ENCODE measurements at places on chromosomes 2 and 18. TPM values are rescaled to one million over a fixed set of nuclear protein-coding genes. Genes with fewer than 3 reads are reported as not detected.

- no peak for DNase-seq
These were observed 145.3 kb upstream of the SPRED2 start for GRCh38 chr2:65577654-65578053.

GRCh38 chr2:212815453-212815852 is 276.9 kb upstream of the ERBB4 start:
- no peak for DNase-seq

DNA sequence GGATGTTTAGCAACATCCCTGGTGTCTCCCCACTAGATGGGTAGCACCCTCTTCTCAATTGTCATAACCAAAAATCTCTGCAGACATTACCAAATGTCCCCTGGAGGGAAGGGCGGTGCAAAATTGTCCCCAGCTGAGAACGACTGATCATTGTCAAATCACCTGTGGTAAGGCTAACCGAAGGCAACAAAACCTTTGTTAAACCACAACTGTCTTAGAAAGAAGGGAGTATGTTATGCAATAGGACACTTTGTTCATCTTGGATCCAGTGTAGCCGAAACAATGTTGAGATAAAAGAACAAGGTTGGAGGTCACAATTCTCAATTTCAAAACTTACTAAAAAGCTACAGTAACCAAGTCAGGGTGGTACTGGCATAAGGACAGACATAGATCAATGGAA is 50.3 kb upstream of the ST3GAL5 start:
- no peak for DNase-seq

DNA sequence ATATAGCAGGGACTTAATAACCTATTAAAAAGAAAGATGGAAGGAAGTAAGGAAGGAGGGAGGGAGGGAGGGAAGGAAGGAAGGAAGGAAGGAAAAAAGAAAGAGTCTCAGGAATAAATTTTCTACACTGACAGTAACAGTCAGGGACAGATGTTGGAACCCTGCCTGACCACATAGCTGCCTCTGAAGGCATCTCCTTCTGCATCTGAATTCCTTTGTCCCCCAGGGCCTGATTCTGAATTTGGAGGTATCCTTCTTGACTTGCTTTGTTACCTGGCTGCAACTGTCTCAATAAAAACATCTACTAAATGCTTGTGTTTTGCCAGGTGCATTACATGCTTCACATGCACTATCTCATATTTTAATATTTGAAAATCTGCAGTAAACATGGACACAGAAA is 17.4 kb upstream of the LRATD1 start:
- DNase-seq: no peak

ST6GAL2 gene
- total RNA-seq: 44.4 TPM

DNA sequence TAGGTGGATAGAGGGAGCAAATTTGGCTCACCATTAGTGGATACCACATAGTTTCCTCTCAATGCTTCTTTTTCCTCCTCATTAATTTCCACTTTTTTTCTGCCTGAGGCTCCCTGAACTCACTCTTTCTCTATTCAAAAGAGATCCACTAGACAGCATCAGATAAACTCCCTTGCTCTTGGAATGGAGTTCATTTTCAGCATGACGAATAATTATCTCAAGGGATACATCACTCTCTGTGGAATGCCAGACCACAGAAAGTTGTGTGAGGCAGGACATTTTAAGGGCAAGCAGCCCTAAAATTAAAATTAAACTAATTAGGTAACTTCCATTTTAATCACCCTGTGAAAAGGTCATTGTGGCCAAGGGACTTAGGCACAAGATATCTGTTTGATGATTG is 1920.1 kb upstream of the CELF4 start:
- no peak for DNase-seq

CTAGE1 gene
- not detected for total RNA-seq

DNA sequence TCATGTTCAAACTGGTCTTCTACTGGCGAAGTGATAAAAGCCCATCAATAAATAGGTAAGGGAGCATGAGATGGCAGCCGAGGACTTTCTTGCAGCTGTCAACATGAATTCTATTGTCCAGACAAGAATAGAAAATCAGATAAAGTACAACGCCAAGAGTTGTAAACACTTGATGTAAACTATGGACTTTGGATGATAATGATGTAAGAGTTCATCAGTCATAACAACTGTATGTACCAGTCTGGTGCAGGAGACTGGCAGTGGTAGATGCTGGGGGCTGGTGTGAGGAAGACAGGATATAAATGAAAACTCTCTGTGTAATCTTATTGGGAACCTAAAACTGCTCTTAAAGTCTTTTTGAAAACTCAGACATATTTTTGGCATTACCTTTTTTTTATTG is 155.9 kb upstream of the RASGRP3 start:
- no peak for DNase-seq

ASAP2 gene
- total RNA-seq: 42.0 TPM

GRCh38 chr2:108612153-108612513 is 77.9 kb downstream of the LIMS1 start:
- DNase-seq: no peak

DNA sequence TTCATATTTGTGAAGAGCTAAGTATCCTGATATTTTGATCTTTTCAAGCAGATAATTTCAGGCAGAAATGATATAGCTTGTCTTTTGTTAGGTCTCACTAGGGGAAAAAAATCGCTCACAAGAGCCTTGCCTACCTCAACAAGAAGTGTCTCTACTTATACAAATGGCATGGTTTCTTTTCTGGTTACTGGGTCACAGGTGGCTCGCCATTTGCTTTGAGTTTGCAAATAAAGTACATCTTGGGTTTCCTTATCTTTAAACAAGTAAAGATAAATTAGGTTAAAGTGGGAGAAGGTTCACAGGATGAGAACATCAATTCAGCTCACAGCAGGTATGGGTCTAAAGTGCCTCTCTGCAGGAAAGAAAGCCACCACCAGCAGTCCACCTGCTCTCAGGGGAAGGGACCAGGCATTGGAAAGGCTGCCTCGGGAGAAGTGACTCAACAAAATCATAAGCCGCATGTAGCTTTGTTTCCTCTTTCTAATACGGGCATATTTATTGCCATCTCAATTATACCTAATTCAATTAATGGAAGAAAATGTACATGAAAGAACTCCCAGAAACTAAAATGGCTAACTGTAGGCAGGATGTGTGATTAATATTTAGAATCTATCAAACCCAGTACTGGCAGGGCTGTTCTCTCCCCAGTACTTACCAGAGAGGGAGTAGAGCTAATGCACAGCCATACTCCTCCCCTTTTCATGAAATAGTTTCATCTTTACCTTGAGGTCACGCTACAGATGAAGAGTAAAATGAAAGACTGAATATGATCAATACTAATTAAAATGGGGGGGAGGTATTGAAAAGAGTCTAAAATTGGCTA is 28.3 kb downstream of the CDC42EP3 start:
- no peak for DNase-seq

GRCh38 chr18:54679318-54680149 is 88.5 kb downstream of the DYNAP start:
- DNase-seq: no peak

DRC1 gene
- total RNA-seq: 3.7 TPM

GRCh38 chr2:101516823-101517690 is 42.1 kb upstream of the RFX8 start:
- DNase-seq: no peak

DNA sequence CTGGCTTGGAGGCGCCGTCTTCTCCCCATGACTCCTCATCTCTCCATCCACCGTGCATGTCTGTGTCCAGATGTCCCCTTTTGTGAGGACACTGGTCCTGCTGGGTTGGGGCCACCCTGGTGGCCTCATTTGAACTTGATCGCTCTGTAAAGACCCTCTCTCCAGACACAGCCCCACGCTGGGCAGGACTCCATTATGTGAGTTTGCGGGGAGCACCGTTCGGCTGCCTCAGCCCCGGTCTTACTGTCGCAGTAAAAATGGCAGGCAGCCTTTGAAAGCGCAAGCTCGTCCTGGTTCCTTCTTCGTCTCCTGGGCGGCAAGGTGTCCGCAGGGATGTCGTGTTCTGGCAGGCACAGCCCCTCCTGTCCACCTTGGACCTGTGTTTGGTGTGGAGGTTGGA is 17.7 kb downstream of the NFATC1 start:
- DNase-seq: no peak

LYG2 gene
- not detected for total RNA-seq

DNA sequence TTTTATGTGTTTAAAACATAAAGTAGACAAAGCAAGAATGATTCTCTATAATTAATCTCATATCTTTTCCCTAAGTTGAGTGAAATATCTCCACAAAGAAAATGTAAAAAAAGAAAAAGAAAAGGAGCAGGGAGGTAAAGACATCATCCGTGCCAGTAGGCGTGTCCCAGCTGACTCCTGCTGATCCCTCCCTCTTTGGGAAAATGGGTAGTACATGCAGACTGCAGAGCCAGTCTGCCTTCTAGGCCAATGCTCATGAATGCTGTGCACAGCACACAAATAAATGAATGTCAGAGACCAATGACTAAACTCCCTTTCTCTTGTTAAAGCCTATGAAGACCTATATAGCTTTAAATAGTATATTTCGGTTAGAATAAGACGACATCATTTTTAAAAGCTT is 64.7 kb downstream of the RAPH1 start:
- no peak for DNase-seq

DNA sequence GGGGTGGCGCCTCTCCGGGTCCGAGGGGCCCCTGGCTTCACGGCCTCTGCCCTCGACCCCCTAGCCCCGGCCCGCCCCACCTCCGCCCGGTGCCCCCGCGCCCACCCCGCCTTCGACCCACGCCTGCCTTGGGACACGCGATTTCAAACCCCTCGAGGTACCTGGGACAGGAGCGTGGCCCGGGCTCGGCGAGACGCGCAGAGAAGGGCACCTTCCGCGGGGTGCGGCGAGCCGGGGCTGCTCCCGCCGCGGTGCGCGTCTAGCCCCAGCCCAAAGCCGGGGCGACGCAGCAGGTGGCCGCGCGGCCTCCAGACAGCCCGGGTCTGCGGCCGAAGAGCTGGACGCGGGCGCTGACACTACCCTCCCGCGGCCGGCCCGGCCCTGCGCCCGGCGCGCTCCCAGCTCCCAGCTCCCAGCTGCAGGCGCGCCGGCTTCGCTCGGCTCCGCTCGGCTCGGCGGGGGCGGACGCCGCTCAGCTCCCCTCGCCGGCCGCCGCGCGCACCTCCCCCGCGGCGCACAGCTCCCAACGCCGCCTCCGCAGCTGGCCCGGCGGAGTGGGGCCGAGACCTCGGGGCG is at the start of gene CRACDL:
TSS of gene CRACDL (minus strand) at position 449 of the 576 bp plus-strand sequence. CDS start 89,425 bp downstream, outside the sequence.
- DNase-seq: no peak

GRCh38 chr2:54065411-54065810 is 50.0 kb upstream of the ACYP2 start:
- no peak for DNase-seq

RUFY4 gene
- total RNA-seq: not detected

CEBPZOS gene
- total RNA-seq: 50.4 TPM

GRCh38 chr2:221514305-221515040 is 57.6 kb downstream of the EPHA4 start:
- no peak for DNase-seq

DNA sequence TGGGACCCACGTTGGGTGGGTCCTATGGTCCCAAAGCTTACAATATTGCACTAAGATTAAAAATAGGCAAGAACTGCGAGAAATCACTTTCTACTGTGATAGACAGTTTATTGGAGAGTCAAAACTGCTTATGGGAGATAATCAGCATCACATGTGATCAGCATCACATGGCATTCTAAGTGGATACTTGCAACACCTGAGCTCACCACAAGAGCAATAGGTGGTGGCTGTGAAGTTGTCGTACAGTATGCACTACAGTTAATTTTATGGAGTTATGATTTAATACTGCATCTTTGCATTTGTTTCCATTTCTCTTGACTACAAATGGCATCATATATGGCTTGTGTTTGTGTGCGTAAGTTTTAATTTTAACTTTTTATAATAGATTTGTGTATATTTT is 11.6 kb downstream of the PNO1 start:
- no peak for DNase-seq

DNA sequence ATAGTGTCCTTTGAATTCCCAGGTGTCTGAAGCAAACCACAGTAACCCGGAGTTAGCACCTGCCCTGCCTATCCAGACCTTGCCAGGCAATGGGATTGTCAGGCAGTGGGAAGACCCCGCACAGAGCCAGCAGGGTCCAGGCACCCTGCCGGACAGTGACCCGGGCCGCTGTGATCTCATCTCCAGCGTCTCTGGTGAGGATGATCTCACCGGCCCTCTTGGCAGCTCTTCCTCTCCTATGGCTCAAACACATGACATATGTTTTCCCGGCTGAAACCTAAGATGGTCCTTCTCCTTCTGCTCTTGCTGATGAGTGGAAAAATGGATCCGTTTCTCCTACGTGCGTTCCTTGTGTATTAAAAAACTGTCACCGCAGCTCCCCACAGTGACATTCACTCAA is 75.1 kb downstream of the ACOXL start:
- DNase-seq: no peak

GRCh38 chr2:83196225-83196624 is 1262.9 kb downstream of the SUCLG1 start:
- DNase-seq: no peak

CABLES1 gene
- total RNA-seq: 30.9 TPM

GAL3ST2 gene
- total RNA-seq: 1.0 TPM

DNA sequence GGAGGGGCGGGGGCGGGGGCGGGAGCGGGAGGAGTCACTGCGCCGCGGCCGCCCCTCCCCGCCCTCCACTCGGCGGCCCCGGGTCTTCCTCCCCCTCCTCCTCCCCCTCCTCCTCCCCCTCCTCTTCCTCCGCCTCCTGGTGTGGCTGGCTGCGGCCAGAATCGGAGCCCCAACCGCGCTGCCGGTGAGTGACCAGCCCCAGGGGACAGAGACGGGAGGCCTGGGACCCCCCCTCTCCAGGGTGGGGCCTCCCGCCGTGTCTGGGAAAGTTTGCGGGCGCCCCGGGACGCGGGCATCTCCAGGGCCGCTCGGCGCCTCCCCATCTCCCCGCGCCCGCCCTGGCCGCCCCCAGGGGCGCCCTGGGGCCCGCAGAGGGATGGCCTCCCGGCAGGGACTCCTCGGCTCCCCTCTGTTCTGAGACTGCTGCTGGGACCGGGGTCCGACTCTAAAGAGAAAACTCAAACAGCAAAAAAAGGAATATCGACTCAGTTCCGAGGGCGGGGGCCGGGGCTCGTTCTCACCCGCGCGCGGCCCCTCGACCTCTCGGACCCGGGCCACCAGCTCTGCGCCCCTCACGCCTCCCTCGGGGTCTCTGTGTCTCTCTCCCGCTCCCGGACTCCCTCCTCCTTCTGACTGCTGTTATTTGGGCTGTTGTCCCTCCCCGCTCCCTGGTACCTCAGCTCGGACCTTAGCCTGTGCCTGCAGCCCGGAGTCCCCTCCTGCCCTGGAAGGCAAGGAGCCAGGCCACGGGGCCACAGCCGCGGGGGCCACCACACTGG is at the start of gene STON1:
TSS of gene STON1 (plus strand) at position 122 of the 779 bp plus-strand sequence. CDS start 50,480 bp downstream, outside the sequence.
- no peak for DNase-seq

DNA sequence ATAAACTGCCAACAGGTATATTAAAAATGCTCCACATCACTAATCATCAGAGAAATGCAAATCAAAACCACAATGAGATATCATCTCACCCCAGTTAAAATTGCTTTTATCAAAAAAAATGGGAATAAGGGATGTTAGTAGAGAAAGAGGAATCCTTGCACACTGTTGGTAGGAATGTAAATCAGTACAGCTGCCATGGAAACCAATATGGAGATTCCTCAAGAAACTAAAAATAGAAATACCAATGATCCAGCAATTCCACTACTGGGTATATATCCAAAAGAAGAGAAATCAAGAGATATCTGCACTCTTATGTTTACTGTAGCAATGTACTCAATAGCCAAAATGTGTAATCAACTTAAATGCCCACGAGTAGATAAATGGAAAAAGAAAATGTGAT is 40.6 kb downstream of the ZRANB3 start:
- no peak for DNase-seq
